ENCODE measurements at places on chromosomes 6 and 20. TPM values are rescaled to one million over a fixed set of nuclear protein-coding genes. Genes with fewer than 3 reads are reported as not detected.

Gene OXT
- polyA plus RNA-seq, result not detected

Gene SH3BGRL2
- 3.8 TPM for polyA plus RNA-seq

Gene IL17F
- polyA plus RNA-seq, result not detected

Gene SOX18
- polyA plus RNA-seq, result 0.09 TPM

Gene BICRAL
- polyA plus RNA-seq, result 6.9 TPM

Gene MEP1A
- polyA plus RNA-seq, result 0.06 TPM

Gene ZSCAN23
- 0.61 TPM for polyA plus RNA-seq

Gene CCDC28A
- 9.6 TPM for polyA plus RNA-seq

Gene ZKSCAN4
- 1.4 TPM for polyA plus RNA-seq

Gene GGTLC1
- polyA plus RNA-seq, result not detected

Gene LY6G6C
- 0.23 TPM for polyA plus RNA-seq

Gene MUCL3
- polyA plus RNA-seq, result 0.22 TPM

Gene CD93
- under 0.01 TPM for polyA plus RNA-seq

Gene THBS2
- 14.5 TPM for polyA plus RNA-seq

Gene CDH26
- 0.78 TPM for polyA plus RNA-seq

Gene EYA4
- 0.06 TPM for polyA plus RNA-seq

Gene RPL7L1
- polyA plus RNA-seq, result 29.3 TPM

Gene CST4
- not detected for polyA plus RNA-seq

Gene HSPA12B
- polyA plus RNA-seq, result 3.5 TPM

Gene TRIM15
- 0.18 TPM for polyA plus RNA-seq

Gene TNFRSF6B
- polyA plus RNA-seq, result 5.4 TPM

Gene PEX3
- 8.0 TPM for polyA plus RNA-seq

Gene LY6G6D
- 1.8 TPM for polyA plus RNA-seq

Gene TP53TG5
- not detected for polyA plus RNA-seq

Data from H1 (cell line).